ENCODE measurements at places on chromosomes 16 and 17. TPM values are rescaled to one million over a fixed set of nuclear protein-coding genes. Genes with fewer than 3 reads are reported as not detected.

DNA sequence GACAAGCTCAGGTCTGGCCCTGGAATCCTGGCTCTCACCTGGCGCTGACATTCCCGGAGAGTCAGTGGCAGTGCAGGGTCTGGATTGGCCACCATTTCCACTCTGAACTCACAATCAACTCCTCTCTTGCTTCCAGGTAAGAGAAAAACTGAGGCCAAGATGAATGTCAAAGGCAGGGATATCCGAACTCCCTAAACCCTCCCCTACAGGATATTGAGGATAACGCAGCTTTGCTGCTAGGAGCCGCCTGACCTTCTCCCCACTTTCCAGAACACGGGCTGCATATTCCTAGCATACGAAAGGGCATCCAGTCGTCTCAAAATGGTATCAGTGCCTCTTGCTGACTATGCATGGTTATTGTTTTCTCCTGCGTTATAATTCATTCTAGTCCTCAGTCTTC is 473.4 kb downstream of the SOX9 start:
- DNase-seq, result no peak

Gene GPR139
- not detected for total RNA-seq

Gene ARMC5
- total RNA-seq, result 12.2 TPM

- no peak for DNase-seq
Measured at GRCh38 chr16:30413112-30413806, 5.9 kb downstream of the ZNF771 start.

Gene ESRP2
- total RNA-seq, result 39.5 TPM

Gene KRT24
- total RNA-seq, result 0.92 TPM

GRCh38 chr16:30368122-30368791 is 2.0 kb downstream of the TBC1D10B start:
- DNase-seq, result peak; percentile 71

All from hepatocyte (in vitro differentiated cells).